ENCODE measurements at places on chromosomes 7 and 10.
A peak's percentile ranks its signal among the peaks of the same experiment; 100 is the strongest.

DNA sequence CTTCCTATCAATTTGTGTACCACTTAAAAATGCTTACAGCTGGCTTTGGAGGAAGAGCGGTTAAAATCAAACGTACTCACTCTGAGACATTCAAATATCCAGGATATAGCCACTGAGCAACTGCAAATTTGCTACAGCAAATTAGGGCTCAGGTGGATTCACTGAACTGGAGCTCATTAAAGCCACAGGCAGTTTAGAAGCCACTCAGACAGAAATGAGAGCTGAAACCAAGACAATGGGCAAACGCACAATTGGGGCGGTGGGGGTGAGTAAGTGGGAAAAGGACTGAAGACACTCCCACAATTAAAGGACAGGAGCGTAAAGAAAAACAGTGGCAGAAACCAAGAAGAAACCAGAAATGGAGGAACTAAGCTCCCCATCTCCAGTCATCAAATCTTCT, 20.5 kb downstream of the MPP7 start:
- no peak for DNase-seq

DNA sequence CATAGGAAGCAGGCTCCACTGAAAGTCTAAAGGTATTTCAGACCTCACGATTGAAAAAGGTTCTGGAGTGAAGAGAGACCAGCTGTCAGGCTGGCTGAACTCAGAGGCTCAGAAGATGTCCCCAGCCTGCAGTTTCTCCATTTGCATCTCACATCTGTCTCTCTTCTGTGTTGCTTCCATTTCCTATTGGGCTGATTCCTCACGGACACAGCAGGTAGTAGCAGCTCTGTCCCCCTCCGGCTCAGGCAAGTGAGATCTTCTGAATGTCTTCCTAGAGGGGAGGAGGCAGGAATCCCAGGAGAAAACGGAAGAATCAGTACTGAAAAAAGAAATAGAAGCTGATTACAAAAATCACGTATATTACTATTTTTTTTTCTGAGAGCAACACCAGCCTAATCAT, 274.1 kb upstream of the COBL start:
- DNase-seq: no peak

- peak; percentile 43 for DNase-seq
Observed at GRCh38 chr7:16711730-16712129, 41.8 kb upstream of the TSPAN13 start.

- DNase-seq: no peak
Observed at GRCh38 chr7:27788437-27788836, 48.5 kb downstream of the TAX1BP1 start.

DNA sequence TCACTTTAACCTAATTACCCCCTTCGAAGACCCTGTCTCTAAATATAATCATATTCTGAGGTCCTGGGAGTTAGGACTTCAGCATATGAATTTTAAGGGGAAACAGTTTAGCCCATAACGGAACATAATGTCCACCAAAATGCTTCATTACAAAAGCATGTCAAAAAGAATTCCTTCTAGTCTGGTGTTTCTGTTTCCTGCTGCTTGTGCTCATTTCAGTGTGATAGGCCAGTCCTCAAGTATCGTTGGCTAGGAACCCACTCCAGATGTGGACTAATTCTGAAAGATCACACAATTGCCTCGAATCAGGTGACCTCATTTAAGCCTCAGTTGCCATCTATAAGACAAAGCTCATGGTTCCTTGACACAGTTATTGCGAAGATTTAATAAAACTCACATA, 29.6 kb downstream of the INPP5F start:
- peak; percentile 18 for DNase-seq

DNA sequence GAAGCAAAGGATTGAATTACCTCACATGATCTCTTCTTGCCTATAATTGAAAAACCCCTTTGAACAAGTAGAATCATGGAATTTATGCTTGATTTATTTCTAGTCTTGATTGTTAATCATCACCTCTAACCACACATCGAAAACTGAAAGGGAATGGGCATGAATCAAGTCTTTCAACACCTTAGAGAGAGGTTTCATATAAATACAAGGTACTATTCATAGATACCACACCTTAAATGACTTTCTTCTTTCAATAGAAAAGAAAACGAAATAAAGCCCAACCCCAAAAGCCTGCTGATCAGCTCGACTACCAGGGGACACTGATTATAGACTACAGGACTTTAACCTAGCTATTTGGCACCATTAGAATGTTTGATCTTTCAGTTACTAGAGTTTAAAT, 128.6 kb upstream of the PTPRZ1 start:
- DNase-seq: no peak

GRCh38 chr7:79459381-79459780, 5.9 kb upstream of the MAGI2 start:
- DNase-seq: peak; percentile 31

- DNase-seq: no peak
Observed at GRCh38 chr7:49187543-49188268, 263.4 kb downstream of the CDC14C start.

- DNase-seq: peak; percentile 58
Observed at GRCh38 chr10:77165445-77166208, 472.0 kb downstream of the KCNMA1 start.

GRCh38 chr10:110978204-110978603, 58.8 kb downstream of the SHOC2 start:
- DNase-seq: no peak

- DNase-seq: no peak
Observed at GRCh38 chr7:155800301-155800700, 12.0 kb downstream of the SHH start.

GRCh38 chr7:77202481-77202976, 2.9 kb upstream of the FGL2 start:
- no peak for DNase-seq

- no peak for DNase-seq
Observed at GRCh38 chr10:52216852-52217251, 97.2 kb upstream of the DKK1 start.

All from GM03348 (cell line).